LNCaP clone FGC (cell line): ENCODE measurements at places on chromosomes 7 and 10.

DNA sequence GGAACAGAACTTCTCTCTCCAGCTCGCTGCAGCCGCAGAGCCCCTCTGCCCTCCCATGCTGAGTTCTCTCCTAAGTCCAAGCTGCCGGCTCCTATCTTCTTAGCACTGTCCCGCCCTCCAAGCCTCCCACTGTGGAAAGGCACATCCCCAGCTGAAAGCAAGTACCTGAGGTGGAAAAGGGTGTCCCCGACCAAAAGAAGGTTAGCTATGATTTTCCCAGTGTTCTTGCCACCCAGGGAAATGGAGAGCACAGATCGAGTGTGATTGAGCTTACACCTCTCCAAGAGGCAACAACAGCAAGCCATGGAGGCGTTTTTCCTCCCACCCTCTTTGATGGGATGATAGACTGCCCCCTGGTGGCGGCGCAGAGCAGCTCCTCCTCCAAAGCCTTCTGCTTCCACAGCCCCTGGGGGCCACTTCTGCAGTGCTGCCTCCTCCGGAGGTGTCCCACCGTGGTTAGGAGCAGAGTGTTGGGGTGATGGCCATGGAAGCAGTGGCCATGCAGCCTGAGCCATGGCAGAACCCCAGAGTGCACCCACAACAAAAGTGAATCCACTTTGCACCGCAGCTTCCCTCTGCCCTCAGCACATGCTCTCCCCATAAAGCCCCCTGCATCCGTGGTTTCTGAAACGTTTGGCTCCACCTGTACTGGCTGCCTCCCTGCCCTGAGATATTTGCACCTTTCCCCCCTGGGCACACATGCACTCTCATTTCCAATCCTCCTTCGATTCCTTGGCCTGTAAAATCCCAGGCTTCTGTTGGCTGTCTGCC is 143.1 kb upstream of the STK17A start:
- no peak for DNase-seq

GRCh38 chr7:82595176-82595575 is 151.6 kb upstream of the CACNA2D1 start:
- DNase-seq = no peak

DNA sequence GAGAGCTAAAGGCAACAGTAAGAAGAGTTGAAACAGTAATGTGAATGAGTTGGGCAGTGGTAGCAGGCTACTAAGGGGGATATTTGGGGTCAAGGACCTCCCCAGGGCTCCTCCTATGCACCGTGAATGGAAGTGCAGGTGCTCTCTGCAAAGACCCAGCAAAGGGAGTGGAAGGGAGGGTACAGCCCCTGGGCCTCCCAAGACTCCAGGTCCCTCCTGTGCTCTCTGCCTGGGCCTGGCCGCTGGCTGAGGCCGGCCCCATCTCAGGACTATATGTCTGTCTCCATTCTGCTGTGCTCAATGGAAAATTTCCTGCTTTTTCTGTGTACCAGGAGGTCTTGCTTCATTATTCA is 372.1 kb upstream of the MKI67 start:
- no peak for DNase-seq

DNA sequence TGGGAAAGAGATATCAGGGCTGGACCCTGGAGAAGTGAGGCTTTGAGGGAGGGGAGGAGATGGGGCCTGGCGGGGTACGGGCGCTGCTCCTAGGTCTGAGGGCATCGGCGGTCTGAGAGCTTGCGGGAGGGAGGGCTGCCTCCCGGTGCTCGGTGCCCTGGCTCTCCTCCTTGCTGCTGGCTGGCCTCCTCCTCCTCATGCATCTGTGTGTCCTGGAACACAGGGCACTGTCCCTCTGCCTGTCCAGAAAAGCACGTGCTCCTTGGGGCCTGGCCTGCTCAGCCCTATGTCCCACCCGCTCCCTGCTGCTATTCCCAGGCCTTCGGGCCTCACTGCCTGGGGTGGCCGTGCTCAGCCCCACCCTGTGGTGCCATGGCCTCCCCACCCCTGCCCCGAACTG is 166.9 kb downstream of the RNF216 start:
- no peak for DNase-seq

DNA sequence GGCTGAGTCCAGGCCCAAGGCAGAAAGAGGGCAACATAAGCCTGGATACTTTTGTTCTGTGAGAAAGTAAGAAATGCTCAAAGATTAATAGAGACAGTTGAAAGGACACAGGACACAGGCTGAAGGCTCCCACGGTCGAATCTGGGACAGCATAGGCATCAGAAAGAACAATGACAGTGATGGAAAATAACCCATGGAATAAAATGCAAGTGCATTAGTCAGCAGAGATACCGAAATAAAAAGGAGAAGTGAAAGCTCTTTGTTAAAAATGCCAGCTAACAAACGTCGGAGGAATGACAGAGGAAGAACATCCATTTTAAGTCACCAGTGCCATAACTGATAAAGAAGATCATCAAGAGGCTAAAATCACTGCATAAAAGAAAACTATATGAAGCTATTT is 19.6 kb upstream of the AGAP5 start:
- no peak for DNase-seq

DNA sequence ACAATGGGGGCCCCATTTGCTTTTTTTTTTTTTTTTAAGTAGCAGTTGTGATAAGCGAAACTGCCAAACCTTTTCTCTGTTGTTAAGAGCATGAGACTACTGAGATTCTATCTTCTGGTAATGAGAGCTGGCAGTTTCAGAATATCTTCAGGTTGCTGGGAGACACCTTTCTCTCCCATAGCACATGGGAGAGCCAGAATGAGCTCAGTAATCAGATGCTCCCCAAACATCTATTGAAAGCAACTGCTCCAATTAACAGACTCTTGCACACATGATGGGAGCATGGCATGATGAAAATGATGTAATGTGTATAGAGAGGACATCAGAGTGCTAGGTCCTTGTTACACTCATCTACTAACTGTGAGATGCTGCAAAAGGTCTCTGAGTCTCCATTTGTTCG is 18.8 kb downstream of the MYO3A start:
- no peak for DNase-seq

- DNase-seq = no peak
Observed at GRCh38 chr10:114384181-114384580, 20.1 kb downstream of the AFAP1L2 start.

DNA sequence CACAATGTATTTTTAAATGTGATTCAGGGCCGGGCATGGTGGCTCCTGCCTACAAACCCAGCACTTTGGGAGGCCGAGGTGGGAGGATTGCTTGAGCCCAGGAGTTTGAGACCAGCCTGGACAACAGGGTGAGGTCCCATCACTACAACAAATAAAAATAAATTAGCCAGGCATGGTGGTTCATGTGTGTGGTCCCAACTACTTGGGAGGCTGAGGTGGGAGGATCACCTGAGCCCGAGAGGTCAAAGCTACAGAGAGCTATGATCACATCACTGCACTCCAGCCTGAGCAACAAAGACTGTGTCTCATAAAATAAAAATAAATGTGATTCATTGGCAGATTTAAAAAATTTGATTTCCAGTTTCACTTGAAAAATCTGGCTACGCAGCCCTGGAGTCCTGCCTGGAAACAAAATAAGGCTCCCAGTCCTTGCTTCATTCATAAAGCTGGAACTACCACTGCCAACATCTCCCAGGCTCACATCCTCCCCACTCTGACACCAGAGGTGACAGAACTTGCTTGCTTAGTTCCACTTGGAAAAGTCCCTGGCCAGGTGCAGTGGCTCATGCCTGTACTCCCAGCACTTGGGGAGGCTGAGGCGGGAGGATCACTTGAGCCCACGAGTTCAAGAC is 27.9 kb upstream of the SLC35G1 start:
- DNase-seq = no peak

GRCh38 chr10:76195654-76196390 is 764.4 kb downstream of the LRMDA start:
- DNase-seq = no peak

GRCh38 chr7:27185013-27185853 is at the start of gene HOXA11:
HOXA11 (minus strand) TSS chr7:27185232; CDS start chr7:27185144, 88 bp downstream.
- DNase-seq = no peak

DNA sequence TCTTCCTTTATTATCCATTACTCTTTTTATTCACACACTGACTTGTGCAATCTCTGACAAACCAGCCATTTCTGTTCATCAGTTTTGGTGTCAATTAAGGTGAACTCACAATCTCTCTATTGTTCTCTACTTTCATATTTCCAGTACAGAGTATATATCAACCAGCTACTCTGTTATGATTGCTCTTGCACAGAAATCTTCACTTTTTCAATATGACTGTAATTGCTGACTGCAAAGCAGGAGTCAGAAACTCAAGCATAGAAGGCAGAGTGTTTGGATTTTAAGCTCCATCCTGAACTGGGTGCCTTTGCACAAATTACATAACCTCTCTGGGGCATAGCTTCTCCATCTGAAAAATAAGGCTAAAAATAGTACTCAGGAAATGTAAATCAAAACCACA is 1042.0 kb downstream of the GRM8 start:
- no peak for DNase-seq
